BE2C (cell line): ENCODE measurements at places on chromosomes 13 and 19.
A peak's percentile ranks its signal among the peaks of the same experiment; 100 is the strongest.

GRCh38 chr13:65965501-65965900, 1264.6 kb downstream of the PCDH9 start:
- DNase-seq: no peak

- no peak for DNase-seq
Measured at GRCh38 chr13:24074678-24075077, 85.8 kb upstream of the SPATA13 start.

- DNase-seq: peak; percentile 99
Measured at GRCh38 chr19:47447470-47448359, 24.0 kb downstream of the SLC8A2 start.

DNA sequence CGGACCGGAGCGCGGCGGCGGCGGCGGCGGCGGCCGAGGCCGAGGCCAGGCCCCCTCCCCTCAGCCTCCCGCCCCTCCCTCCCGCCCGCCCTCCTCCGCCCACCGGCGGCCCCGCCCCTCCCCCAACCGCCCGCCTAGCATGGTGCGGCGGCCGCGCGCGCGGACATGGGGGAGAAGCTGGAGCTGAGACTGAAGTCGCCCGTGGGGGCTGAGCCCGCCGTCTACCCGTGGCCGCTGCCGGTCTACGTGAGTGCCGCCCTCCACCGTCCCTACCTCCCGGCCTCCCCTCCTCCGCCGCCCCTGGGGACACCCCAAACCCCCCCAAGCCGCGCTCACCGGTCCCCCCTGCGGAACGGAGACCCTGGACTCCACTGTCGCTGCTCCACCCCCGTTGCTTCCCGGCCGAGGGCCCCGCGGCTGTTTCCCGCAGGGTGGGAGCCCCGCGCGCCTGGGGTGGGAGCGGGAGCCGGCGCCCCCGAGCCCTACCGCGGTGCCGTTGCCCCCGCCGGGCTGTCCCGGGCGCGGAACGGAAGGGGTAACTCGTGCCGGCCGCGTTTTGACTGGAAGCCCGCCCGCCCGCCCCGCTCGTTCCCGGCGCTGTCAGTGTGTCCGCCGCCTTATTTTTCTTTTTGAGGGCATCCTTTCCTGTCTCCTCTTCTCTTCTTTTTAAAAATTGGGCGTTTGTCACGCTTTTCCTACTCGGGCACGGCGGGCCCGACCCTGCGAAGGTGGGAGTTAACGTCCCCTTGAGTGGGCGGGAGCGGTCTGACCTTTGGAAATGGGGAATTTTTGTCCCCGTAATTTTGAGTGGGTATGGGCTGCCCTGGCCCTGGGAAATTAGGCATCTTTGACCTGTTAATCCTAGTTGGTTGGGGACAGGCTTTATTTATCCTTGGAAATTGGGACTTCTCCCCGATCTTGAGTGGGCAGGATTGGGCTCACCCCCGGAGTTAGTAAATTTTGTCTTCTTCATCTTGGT, 576 bp downstream of the DOT1L start:
- DNase-seq: no peak

DNA sequence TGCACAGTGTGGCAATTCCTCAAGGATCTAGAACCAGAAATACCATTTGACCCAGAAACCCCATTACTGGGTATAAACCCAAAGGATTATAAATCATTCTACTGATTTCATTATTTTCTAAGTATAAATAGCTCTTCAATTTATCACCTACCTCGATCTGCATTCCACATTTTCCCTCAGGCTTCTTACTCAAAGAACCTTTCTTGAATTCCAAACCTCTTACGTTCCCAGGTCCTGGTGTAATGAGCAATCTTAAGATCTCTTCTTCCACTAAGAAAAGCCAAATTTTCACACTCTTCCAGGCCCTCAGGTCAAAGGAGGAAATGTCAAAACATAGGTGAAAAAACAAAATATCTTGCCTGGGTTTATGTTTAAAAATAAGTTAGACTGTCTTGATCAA, 237.3 kb upstream of the GPC6 start:
- no peak for DNase-seq

- DNase-seq: no peak
Measured at GRCh38 chr19:3369337-3370213, 3.2 kb downstream of the NFIC start.

GRCh38 chr13:41017817-41018601, 1.1 kb downstream of the ELF1 start:
- DNase-seq: no peak

DNA sequence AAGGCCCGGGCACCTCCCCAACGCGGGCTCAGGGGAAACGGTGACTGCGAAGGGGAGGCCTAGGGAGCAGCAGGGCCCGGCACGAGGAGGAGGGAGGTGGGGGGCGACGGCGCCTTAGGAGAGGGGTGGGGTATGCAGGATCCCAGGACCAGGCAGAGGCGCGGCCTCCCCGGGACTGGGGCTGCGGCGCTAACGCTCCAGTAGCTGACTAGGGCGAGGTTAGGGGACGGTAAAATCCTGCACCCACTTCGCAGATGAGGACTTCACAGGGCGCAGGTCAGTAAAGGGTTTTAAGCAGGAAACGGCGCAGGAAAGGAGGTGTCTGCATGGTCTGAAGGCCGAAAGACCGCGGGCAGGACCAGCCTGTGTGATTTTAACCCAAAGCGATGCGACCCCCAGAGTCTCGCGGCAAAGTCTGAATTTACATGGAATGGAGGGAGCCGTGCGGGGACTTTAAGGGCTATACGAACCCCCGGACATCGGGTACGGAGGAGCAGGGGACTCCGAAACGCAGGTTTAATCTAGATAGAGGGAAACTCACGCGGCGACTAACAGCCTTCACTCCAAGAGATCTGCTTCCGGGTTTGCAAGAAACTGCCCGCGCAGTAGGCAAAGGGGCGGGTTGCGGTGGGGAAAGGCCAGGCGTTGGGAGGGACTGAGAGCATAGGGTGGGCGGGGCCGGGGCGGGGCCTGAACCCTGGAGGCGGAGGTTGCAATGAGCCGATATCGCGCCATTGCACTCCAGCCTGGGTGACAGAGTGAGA, at the start of gene ZNF665:
ZNF665 (minus strand) TSS at position 588 of the 764 bp plus-strand sequence. CDS start 10,460 bp downstream, outside the sequence.
- DNase-seq: peak; percentile 82

DNA sequence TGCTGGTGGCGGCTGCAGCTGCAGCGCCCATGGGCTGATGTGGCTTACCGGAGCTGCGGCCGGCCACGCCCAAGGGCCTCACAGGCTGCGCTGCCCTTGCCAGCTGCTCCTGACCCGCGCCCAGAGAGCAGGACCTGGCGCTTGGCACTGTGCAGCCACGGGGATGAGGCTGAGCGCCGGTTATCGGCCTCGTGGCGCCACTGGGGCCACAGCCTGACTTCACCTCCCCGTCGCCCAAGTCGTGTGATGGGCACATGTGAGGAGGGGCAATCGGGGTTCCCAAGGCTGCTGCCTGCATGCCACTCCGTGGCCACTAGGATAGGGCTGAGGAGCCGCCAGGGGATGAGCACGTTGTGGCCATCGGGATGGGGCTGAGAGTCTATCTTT, 77.2 kb upstream of the PABPC3 start:
- no peak for DNase-seq

GRCh38 chr19:14116525-14116917, 1.0 kb downstream of the PRKACA start:
- DNase-seq: no peak

- no peak for DNase-seq
Measured at GRCh38 chr19:29943615-29944014, 1.6 kb downstream of the URI1 start.

- DNase-seq: no peak
Measured at GRCh38 chr13:100273552-100273951, 184.7 kb downstream of the PCCA start.

DNA sequence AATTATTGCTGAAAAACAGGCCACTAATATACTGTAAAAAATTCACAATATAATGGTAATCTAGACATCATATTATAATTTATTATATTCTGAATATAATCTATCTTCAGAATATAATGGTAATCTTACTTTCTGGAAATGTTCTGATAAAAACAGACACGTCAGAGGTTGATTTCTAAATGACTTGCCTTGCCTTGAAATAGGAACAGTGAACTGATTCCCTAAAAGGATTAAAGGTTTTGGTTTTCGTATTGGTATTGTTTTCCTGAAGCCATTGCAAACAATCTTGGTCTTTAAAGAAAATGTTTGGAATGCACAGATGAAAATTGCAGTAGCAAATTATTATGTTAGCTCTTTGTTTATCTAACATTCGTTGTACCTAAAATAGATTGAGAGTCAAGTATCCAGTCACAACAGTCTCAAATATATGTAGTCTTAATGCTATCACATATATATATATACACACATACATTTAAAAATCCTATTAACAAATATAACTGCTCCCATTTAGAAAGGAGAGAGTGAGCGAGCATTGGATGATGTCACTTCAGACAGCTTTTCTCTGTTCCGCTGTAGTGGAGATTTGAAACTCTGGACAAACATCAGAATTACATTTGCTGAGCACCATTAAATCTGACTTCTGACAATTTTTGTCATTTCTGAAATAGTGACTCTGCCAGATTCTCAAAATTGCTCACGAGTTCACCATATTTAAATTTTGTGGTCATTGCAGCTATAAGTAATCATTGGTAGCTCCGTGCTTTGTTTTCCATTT, 1.7 kb downstream of the ITM2B start:
- DNase-seq: no peak

GRCh38 chr13:42569576-42570344, 4.2 kb upstream of the TNFSF11 start:
- no peak for DNase-seq

DNA sequence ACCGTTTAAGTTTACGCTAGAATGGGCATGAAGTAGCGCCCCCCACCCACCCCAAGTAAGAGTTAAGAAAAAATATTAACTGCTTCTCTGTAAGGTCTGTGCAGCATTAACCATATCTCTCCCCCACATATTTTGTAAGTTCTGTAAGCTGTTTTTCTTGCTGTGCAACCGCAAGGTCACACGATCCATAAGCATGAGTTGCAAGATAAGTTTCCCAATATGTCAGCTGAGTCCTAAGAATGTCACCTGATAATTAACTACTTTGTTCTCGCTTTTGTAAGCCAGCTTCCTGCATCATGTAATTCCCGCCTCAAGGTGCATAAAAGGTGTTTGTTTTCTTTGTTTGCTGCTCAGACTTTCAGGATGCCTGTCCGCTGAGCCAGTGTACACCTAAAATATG, 187.0 kb downstream of the MYO16 start:
- DNase-seq: no peak

- DNase-seq: no peak
Measured at GRCh38 chr13:31818236-31818635, 78.9 kb downstream of the RXFP2 start.

GRCh38 chr19:7564866-7565265, 29.3 kb downstream of the PNPLA6 start:
- no peak for DNase-seq

DNA sequence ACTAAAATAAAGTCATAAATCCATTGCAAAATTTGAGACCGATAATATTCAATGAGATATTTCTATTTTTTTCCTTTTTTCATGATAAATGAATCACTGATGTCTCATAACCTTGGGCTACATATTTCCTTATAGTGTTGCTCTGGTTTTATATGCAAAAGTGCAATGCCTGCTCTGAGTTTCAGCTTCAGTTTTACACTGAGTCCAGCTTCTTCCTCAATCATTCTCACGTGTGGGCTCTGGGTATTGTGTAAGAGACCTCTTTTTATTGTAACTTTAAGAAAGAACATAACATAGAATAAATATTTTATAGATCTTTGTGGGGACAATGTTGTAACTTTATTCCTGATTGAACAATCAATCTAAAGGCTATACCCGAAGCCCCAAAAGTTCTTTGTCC, 280.2 kb upstream of the EDNRB start:
- no peak for DNase-seq

GRCh38 chr19:35279985-35280821, 2.1 kb upstream of the HAMP start:
- peak; percentile 35 for DNase-seq

- DNase-seq: no peak
Measured at GRCh38 chr13:20006206-20006605, 47.7 kb downstream of the ZMYM2 start.

- DNase-seq: no peak
Measured at GRCh38 chr13:46575301-46575771, 22.4 kb downstream of the LRCH1 start.

DNA sequence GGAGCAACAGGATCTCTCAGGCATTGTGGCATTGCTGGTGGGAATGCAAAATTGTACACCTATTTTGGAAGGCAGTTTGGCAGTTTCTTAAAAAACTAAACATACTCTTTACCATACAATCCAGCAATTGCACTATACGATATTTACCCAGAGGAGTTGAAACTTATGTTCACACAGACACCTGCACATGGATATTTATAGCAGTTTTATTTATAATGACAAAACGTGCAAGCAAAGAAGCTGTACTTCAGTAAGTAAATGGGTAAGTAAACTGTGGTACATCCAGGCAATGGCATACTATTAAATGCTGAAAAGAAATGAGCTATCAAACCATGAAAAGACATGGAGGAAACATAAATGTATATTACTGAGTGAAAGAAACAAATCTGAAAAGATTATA, 71.6 kb upstream of the UBAC2 start:
- no peak for DNase-seq

DNA sequence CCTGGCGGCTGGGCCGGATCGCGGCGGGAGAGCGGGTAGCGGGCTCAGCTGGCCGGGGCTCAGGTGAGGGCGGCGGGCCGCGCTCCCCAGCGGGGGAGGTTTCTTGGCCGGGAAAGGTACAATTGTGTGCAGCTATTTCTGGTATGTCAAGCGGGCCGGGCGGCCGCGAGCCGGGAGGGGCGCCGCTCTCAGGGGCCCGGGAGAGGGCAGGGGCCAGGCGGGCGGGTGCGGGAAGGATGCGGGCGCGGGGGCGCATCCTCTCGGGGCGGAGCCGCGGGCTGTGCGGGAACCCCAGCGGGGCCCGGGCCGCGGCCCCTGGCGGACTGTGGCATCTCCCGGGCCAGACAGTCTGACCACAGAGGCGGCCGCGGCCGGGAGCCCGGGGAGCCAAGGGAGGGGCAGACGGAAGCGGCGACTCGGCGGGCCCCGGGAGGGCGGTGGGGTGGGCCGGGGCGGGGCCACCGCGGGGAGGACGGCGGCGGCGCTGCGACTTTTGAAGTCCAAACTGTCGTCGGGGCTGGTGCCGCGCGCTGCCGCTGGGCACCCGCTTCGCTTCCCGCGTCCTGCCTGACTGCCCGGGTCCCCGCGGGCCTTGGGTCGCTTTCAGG, at the start of gene LMO7:
LMO7 (plus strand) TSS at position 503 of the 608 bp plus-strand sequence. CDS start 328 bp downstream, outside the sequence.
- peak; percentile 46 for DNase-seq

GRCh38 chr19:28456708-28457320, 756.1 kb downstream of the UQCRFS1 start:
- no peak for DNase-seq

DNA sequence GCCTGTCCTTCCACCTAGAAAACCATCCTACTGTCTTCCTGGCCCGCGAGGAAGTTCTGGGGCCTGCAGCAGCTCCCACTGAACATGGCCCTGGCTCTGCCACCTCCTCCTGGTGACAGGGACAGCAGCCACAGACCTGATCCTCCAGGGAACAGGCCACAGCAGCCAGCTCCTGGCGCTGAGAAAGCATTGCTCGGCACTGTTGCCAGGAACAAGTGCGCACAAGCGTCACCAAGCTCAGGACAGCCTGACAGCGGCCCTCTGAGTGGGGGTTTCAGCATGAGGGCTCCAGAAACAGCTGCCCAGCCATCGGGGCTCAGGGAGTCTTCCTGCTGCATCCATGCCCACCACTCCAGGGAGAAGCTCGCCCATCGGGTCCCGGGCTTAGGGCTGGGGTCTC, 21.9 kb downstream of the AP3D1 start:
- DNase-seq: no peak
